Naive B cell (primary cell): ENCODE measurements at places on chromosomes 11 and 22.

DNA sequence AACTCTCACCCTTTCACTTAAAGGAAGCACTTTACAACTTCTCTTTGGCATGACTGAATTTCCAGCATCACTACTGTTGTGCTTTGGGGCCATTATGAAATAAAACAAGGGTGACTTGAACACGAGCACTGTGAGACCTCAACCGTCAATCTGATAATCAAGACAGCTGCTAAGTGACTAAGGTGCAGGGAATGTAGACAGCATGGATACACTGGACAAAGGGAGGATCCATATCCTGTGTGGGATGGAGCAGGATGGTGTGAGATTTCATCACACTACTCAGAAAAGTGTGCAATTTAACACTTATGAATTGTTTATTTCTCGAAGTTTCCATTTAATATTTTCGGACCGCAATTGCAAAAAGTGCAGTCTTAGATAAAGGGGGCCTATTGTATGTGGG lies 16.1 kb upstream of the EXPH5 start:
- DNase-seq: no peak

DNA sequence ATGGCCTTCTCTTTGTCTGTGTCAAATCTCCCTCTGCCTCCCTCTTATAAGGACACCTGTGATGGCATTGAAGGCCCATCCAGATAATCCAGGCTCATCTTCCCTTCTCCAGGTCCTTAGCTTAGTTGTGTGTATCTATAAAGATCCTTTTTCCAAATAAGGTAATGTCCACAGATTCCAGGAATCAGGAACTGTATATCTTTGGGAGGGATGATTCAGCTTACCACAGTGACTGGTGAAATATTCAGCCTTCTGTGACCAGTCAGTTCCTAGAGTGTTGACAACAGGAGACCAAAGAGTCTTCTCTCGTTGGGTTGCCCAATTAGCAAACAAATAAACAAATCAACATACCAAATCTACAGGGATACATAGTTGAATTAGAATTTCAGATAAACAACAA lies 175.8 kb downstream of the MPPED1 start:
- no peak for DNase-seq

GRCh38 chr11:78079232-78080083 lies at the start of gene NDUFC2:
TSS of gene NDUFC2 (minus strand) at chr11:78079862. CDS start at chr11:78079744, 118 bp downstream.
- DNase-seq: peak; percentile 39

- DNase-seq: no peak
Observed at GRCh38 chr11:119100994-119101758, 477 bp downstream of the DPAGT1 start.
